ENCODE measurements at places on chromosomes 5 and 9. TPM values are rescaled to one million over a fixed set of nuclear protein-coding genes. Genes with fewer than 3 reads are reported as not detected.

DNA sequence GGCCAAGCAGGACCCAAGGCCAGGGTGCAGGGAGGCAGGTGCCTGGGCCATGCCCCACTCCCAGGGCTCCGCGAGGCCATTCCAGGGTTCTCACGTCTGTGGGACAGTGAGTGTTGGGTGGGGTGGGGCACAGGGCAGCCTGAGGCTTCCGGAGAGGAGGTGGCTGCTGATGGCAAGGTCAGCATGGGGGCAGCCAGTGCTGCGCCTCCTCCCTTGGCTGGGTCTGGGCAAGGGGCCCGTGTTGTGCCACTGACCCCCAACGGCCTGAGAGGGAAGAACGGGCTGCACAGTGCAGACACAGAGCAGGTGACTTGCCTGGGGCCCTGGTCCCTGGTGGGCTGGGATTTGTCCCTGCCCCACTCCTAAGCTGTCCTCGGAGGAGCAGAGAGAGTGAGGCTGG is 82.1 kb downstream of the RXRA start:
- no peak for DNase-seq

- no peak for DNase-seq
Measured at GRCh38 chr5:124806373-124807077, 60.1 kb upstream of the ZNF608 start.

- DNase-seq, result no peak
Measured at GRCh38 chr9:105232207-105232606, 12.2 kb upstream of the SLC44A1 start.

DNA sequence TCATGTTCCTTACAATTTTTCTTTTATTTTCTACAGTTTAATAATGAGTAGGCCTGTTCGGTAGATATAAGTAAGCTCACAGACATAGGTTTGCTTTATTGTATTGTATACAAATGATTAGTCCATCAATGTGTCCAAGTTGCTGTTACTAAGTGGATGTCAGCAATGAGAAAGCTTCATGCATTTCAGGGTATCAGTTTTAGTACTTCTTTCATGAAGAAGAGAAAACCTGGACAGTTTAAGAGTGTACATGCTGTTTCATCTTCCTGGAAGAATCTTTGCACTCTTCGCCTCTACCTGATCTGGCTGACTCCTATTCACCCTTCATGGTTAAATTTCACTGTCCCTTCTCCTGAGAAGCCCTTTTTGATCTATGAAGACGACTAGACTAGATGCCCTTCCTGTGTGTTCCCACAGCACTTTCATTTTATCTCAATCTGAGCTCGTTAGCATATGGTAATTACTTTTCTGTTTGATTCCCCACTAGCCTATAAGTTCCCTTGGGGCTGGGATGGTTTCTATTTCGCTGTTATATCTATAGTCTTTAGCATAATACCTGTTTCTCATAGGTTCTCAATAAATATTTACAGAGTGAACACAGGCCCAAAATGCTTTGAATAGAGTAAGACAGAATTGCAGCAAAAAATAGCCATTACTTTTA is 70.7 kb downstream of the CETN3 start:
- DNase-seq, result no peak

DNA sequence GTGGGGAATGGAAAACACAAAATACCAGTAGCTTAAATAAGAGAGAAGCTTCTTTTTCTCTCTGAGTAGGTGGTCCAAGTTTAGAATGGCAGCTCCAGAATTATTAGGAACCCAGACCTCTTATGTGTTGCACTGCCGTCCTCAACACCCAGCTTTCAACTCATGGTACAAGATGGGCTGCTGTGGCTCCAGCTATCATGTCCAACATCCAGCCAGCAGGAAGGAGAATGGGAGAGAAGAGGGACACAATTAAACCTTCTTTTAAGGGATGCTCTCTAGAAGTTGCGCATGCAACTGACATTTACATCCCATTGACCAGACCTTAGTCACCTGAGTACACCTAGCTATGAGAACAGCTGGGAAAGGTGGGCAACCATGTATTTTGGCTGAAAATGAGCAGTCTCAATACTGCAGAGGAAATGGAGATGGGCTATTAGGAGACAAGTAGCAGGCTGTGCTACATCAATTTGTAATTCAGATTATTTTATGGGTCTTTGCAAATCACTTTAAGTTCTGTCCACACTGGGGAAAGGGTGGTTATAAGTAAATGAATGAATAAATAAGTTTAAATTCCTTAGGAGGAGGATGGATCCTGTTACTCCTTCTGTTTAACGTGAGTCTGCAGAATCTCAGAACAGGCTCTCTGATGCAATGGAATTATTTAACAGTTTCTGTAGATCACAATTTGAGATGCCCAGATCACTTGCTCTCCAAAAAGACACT is 76.1 kb downstream of the SLC28A3 start:
- no peak for DNase-seq

Gene CATSPER3
- total RNA-seq, result not detected

Gene PCDHA1
- not detected for total RNA-seq
